ENCODE measurements at places on chromosomes 5 and 9. TPM values are rescaled to one million over a fixed set of nuclear protein-coding genes. Genes with fewer than 3 reads are reported as not detected.

GRCh38 chr9:114034661-114035062 is 43.4 kb downstream of the AMBP start:
- no peak for DNase-seq

DNA sequence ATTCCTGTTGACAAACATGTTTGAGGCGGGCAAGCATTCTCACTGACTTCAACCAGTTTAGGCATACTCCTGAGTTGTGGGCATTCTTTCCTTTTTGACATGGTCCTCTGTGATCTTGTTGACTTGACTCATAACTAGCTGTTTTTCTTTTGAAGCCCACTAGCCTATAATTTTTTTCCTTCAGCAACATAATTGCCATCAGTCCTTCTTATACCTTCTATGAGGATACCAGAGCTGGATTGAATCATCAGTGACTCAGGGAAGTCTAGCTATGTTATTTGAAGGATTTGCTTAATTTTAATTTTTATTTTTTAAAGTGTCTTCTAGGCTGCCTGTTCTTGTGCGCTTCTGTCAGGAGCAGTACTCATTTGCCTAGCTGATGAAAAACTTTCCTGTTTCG is 259.5 kb downstream of the NR3C1 start:
- no peak for DNase-seq

Gene NME5
- total RNA-seq: 0.82 TPM

DNA sequence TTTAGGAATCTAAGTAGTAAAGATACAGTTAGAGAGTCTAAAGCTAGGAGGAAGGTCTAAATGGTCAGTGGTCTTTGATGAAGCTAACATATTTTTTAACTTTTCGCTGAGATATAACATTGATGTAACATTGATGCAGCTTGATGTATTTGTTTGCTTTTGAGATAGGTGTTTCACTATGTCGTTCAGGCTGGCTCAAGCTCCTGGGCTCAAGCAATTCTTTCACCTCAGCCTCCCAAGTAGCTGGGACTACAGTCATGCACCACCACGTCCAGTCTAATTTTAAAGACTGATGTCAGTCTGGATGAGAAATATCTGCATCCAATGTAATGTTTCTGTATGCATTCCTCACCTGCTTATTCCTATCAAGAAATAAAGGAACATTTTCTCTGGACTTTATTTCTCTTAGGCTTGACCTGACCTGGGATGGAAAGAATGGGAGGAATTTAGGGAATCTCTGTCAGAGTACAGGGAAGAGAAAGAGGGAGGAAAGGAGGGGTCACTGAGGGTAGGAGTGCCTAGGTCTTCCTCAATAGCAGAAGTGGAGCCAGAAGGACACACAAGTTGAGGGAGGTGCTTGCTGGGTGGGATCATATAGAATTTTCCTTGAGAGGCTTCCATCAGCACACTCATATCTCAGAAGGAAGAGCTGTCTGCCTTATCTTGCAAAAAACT is 101.5 kb upstream of the GPBP1 start:
- no peak for DNase-seq

Gene PCDHAC1
- 7.5 TPM for total RNA-seq

GRCh38 chr5:156402387-156402921 is 75.5 kb downstream of the SGCD start:
- no peak for DNase-seq

Gene MRPL50
- total RNA-seq: 11.1 TPM

Gene GRM6
- total RNA-seq: not detected

- no peak for DNase-seq
These were observed 233.6 kb downstream of the MAST4 start for GRCh38 chr5:66829826-66830225.

Gene NR4A3
- 0.18 TPM for total RNA-seq

DNA sequence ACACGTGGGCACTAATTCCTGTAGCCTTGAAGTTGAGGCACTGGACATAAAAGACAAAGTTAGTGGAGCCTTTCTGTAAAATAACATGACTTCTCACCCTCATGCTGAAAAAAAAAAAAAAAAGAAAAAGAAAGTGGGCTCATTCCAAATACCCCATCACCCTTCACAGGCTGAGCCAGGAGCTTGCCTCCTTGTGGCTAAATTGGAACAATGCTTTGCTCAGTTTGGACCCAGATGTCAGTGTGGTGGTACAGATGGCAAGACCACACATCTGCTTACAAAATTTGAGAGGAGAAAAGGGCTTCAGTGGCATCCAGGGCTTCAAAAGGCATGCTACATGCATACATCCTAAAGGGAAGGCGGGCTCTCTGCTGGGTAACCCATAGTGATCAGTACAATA is 342.8 kb downstream of the EBF1 start:
- no peak for DNase-seq

Gene LECT2
- not detected for total RNA-seq
